ENCODE measurements at places on chromosomes 16 and 17.

DNA sequence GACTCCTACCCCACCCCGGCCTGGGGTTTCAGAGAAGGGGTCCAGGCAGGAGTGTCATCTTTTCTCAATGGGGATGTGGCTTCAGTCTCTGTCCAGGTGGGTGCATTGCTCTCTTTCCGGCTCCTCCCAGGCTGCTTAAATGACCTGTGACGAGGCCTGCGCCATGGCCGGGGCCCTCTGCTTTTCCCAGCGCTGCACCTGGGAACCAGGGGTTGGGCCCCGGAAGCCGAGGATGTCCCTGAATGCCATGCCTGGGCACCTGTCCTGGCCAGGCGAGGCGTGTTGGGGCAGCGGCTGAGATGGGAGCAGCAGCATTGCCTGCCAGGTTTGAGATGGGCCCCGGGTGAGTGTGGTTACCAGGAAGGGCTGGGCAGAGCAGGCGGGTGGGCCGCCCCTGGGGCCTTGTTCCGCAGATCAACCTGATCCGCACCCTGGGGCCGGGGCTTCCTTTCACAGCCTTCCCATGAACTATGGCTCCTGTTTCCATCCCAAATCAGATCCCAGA is 147.4 kb downstream of the SEC14L1 start:
- DNase-seq, result no peak

DNA sequence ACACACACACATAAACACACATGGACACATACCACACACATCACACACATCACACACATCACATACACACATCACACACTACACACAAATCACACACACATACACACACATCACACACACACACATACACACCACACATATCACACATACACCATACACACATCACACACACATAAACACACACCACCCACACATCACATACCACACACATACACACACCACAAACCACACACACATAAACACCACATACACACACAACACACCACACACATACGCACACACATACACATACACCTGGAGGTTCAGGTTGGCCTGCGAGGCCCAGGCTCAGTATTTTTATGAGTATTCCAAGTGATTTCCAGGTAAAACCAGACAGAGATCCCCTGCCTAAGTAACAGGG is 279.5 kb downstream of the FOXL1 start:
- DNase-seq, result no peak

- DNase-seq, result no peak
These were observed 193.9 kb downstream of the PRKCA start for GRCh38 chr17:66496306-66496705.

DNA sequence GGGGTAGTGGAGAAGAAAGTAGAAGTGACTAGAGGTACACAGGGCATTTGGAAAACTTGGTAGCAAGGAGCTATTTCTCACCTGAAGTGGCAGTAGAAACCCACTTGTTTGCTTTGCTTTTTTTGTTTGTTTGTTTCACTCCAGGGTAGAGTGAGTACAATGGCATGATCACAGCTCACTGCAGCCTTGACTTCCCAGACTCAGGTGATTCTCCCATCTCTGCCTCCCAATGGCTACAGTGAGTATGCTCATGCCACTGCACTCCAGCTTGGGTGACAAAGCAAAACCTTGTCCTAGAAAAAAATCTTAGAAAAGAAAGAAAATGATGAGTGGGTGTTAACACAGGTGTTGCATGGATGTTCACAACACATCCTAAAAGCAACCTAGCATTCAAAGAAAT is 40.4 kb downstream of the SCNN1G start:
- no peak for DNase-seq

DNA sequence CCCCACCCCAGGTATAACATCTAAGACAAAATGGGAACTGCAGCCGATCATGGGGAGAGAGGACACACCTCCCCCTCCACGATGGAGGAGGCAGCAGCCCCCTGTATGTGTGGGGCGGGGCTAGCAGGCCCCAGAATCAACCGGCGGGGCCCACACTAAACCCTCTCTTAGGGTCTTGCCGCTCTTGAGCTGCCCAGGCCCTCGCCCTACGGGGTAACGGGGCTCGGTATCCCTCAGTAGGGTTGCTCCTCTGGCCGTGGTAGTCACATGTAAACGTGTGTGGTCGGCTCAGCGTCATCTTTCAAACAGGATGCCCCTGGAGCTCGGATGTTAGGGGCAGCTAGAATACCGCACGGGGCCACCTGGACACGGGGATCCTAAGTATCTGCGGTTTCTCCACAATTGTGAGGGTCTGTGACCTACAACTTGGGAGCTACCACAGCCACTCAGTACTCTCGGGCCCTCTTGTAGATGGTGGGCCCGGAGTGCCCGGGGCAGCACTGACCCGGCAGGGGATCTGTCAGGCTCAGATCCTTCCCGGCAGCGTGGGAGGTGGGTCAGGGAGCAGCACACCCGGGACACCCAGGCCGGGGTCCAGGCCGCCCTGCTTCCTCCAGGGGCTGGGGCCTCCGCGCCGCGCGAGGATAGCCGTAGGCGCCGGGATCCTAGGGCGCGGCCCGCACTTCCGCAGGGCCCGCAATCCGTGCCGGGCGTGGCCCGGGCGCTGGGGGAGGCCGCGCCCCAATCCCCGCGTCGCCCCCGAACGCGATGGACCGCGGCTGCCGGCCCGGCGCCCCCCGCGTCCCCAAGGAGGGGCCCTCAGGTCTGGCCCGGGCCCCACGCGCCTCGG is 781 bp downstream of the ARHGDIA start:
- no peak for DNase-seq
